ENCODE measurements at places on chromosomes 13 and 19.

- DNase-seq, result no peak
Observed at GRCh38 chr13:45137526-45137925, 17.2 kb downstream of the GTF2F2 start.

- DNase-seq, result peak; percentile 22
Observed at GRCh38 chr19:31424861-31425620, 75.8 kb upstream of the TSHZ3 start.

DNA sequence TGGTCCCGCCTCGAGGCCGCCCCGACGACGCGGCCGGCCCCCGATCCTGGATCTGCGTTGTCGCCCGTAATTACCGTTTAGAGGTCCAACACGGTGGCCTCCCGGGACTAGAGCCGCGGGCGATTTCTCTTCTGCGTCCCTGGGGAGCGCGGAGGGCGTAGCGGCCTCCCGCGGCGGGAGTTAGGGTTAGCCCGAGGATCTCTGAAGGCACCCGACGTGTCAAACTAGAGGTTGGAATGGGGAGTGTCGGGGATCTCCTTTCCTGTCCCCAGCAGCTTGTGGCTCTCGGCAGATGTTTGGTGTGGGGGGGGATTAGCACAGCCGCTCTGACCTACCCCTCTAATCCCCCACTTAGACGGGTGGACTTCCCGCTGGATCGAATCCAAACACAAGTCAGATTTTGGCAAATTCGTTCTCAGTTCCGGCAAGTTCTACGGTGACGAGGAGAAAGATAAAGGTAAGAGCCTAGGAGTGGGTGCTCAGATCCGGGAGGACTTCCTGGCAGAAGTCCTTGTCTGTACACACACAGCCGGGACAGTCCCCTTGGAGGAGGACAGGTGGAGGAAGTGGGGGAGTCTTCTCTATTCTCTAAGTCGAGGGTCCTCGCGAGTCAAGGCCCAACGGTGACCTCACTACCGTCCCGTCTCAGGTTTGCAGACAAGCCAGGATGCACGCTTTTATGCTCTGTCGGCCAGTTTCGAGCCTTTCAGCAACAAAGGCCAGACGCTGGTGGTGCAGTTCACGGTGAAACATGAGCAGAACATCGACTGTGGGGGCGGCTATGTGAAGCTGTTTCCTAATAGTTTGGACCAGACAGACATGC, 581 bp downstream of the CALR start:
- DNase-seq, result no peak

DNA sequence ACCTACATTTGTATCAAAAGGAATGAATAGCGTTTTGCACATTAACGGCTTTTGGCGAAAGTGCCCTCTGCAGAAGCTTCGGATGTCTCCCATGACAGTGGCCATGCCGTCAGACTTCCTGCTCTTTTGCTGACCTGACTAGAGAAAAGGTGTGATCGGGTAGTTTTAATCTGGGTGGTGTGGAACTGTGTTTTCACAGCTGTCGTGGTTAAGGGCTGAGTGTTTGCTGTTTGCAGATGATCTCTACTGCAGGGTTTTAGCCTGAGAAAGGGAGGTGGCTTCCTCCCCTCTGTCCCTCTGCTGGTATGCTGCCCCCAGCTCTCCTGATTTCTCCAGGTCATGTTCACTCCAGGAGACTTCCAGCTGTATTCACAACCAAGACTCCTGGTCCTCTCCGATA, 22.4 kb downstream of the ZNF71 start:
- no peak for DNase-seq

DNA sequence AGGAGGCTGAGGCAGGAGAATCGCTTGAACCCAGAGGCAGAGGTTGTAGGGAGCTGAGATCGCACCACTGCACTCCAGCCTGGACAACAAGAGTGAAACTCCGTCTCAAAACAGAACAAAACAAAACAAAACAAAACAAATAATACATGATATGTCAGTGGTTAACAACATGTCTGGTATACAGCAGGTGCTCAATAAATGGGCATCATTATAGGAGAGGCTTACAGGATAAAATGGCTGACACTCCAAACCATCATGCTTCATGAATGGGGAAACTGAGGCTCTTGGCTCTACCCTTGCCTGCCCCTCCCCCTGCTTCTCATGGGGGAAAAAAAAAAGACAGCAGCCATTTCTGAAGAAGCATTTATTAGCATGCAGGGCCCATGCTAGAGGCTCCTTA, 3.0 kb upstream of the RAB3D start:
- DNase-seq, result no peak

DNA sequence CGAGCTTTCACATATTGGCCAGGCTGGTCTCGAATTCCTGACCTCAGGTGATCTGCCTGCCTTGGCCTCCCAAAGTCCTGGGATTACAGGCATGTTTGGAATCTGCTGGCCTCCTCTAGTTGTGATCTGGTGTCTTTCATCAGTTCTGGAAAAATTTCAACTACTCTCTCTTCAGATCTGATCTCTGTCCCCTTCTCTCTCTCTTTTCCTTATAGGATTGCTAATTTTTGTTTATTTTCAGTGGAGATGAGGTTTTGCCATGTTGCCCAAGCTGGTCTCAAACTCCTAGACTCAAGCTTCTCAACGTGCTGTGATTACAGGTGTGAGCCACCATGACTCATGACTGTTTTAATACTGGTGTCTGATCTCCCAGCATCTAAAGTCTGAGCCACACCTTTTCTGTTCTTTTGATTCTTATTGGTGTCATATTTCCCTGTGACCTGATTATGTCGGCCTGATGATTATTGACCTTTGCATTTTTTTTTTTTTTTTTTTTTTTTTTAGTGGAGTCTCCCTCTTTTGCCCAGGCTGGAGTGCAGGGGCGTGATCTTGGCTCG, 10.4 kb upstream of the NANOS2 start:
- no peak for DNase-seq

DNA sequence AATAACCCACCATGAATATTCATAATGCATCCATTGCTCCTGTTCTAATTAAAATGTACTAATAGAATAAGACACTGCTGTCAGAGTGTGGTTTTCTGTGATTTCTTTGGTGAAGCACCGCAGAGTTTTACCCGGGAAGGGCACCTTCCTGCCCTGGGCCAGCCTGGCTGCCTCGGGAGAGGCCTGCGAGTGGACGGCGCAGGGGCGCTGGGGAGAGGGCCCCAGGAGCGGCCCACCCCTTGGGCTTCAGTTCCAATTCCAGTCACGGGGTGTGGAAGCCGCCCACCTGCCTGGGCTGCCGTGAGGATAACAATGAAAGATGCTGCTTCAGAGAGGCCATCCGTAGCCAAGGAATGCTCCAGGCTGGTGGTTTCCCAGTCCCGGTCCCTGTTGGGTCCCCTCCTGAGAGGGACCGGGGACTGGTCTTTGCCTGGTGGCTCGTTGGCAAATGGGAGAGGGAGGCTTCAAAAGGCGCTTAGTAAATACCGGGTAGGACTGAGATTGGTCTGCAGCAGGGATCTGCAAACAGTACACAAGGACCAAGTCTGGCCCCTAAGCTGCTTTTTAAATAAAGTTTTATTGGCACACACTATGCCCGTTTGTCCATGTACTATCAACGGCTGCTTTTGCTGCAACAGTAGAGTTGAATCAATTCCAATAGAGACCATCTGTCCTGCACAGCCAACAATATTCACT, 18.0 kb downstream of the TCF3 start:
- no peak for DNase-seq

- no peak for DNase-seq
Observed at GRCh38 chr13:99442273-99442895, 58.9 kb upstream of the TM9SF2 start.

DNA sequence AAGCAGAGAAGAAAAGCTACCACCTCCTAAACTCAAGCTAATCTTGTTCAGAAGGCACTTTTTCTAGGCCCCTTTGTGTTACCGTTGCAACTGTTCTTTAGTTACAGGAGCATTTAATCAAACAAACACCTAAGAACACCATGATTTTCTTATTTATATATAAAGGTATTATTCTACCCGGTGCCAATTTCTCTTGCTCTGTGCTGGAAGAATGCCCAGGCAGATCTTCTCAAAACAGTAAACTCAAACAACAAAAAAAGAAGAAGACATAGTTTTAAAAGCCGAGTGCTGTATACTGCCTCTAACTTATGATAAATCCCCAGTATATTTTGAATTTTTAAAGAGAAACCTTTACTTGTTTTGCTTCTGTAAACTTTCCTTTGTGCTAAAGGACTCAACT, 20.4 kb downstream of the SLC7A1 start:
- no peak for DNase-seq

- no peak for DNase-seq
Observed at GRCh38 chr19:46288896-46289588, 7.8 kb upstream of the HIF3A start.

DNA sequence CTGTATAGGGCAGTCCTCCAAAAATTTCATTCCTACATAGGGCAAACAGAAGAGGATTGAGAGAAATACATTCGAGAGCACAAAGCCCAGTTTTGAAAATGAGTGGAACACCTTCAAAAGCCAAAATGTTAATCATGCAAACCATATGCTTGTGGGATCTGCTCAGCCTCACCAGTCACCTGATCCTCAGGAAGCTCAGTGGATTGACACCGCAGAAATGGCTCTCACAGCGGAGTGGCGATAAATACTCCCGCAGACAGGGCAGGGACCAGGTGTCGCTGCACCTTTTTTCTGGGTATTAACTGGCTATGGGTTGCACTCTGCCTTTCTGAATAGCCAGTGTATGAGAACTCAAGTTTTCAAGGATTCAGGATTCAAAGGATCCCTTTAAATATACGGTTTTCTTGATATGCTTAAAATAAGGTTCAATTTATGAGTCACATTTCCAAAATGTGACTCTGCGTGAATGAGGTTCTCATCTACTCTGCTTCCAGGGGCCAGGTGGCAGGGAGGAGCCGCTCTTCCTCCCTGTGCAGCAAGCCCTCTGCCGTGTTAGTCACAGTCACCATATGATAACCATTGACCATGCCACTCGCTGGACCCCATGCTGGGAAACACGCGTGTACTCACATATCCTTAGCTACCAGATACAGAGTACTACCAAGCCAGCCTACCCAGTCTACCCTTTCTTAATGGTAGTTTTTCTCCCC, 18.3 kb upstream of the DHRS12 start:
- no peak for DNase-seq

DNA sequence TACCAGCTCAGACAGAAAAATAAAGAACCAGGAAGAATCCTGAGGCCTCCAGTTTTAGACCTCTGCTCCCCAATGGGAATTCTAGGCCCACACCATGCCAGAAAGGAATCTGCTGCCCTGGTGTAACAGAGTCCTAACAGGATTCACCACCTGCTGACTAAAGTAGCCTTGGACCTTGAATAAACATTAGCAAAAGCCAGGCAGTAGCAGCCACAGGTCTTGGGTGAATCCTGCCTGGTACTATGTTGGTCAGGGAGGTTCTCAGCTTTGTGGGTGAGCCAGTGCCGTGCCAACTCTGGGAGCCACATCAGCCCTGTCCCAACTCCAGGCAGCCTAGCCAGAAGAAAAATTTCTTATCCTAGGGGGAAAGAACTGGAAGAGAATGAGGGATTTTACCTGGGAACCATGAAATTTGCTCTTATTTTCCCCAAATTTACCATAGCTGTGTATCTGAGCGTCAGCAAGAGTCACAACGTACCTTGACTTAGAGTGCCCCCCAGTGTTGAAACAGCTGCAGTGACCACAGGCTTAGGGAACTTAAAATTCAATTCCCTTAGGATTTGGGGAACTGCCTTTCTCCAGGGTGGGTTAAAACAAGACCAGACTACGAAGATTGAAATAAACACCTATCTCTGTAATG, 1895.6 kb upstream of the PRR20A start:
- no peak for DNase-seq

- peak; percentile 61 for DNase-seq
Observed at GRCh38 chr19:35963514-35963913, 27.3 kb downstream of the LRFN3 start.

DNA sequence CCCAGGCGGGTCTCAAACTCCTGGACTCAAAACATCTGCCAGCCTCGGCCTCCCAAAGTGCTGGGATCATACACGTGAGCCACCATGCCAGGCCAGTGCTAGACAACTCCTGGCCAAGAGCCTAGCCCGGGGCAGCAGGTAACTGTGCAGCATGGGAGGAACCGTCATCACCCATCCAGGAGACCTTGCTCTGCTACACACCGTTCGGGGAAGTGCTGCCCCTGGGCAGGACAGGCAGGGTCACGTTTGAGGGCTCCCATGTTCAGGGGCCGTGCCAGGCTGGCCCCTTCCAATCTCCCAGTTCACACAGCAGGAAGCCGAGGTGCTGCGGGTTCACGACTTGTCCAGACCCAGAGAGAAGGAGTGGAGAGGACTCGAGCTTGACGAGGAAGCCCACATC, 35.1 kb downstream of the NAXD start:
- no peak for DNase-seq

DNA sequence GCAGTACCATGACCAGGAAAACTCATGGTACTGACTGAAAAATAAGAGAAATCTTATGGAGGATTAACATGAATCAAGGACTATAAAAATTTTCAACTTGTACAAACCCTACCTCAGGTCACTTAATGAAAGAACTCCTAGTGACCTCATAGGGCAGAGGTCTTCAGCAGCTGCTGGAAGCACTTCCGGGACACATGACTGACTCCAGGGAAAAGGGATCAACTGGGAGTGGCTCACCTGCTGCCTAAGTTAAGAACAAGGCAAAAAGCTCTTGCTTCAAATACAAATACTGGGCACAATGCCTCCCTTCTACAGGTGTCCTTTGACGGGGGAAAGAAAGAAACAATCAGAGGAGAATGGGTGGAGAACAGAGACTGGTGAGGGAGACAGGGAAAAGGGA, 18.6 kb downstream of the DOCK9 start:
- no peak for DNase-seq

DNA sequence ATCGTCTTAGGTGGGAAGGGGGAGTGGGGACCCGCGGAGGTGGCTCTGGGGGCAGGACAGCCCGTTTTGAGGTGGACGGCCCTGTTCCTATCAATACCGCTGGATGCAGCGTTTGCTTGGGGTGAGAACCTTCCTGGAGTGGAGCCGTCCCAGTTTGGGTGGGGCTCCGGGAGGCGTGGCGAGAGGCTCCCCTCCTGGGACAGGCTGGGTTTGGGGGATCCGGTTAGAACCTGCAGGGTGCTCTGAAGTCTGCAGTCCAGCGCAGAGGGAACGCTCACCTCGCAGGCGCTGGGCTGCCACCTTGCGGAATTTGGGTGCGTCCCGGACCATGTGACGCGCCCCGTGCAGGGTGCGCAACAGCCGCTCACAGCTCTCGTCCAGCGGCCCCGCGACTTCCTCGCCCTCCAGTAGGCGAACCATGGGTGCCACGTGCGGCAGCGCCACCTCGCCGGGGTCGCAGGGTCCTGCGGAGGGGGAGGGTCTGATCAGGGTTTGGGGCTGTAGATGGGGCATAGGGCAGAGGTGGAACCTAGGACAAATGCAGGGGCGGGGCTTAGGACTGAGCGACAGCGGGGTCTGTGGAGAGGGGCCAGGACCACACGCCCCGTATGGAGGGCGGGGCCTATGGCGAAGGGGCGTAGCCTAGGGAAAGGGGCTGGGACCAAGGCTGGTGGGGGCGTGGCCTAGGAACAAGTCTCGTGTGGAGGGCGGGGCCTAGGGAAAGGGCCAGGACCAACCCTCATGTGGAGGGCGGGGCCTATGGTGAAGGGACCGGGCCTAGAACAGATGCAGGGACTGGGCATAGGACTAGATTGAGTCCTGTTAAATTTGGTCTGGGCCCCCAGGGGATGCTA, 13.8 kb downstream of the SH2D3A start:
- DNase-seq, result no peak
